Stimulated activated CD8-positive, alpha-beta memory T cell treated with anti-CD3 and anti-CD28 coated beads, Interleukin-4, amount 100 ng/mL, for 4 hours (primary cell): ENCODE measurements at places on chromosomes 5 and 9.

- no peak for DNase-seq
Measured at GRCh38 chr5:116577064-116577788, 2.6 kb upstream of the SEMA6A start.

GRCh38 chr5:175821790-175822211 lies 49.6 kb upstream of the CPLX2 start:
- DNase-seq = no peak

- no peak for DNase-seq
Measured at GRCh38 chr9:127832248-127832647, 22.2 kb downstream of the ENG start.

DNA sequence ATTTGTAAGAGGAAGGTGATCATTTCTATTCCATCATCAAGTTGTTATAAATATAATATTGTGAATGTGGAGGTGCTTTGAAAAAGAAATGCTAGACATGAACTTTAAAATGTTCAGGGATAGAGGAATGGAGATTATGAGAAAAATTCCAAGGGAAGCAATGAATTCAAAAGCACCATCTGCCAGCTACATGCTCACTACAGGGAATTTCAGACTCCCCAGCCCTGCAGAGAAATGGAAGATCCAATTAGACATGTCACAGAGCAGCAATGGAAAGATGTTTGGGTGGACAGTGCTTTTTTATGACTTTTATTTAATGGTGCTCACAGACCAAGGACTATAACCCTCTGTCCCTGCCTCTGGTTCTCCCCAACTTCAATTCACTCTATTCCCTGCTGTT lies 209.7 kb downstream of the ESM1 start:
- DNase-seq = no peak

DNA sequence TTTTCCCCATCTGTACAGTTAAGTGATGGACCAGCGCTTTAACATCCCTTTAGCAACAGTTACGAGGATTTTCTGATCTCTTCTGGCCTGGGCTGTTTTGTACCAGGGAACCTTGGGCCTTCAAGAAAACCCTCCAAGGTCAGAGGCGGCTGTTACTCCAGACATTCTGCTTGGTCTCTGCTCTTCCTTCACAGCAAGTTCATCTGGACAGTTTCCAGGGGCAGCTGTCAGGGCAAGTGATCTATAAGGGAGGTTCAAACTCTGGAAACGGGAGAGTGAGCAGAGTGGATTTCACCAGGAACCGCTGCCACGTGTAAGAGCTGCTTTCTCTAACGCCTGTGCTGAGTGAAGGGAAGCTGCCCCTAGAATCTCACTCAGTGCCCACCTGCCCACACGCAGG lies 36.7 kb downstream of the ZNF618 start:
- DNase-seq = no peak

- no peak for DNase-seq
Measured at GRCh38 chr5:143737062-143737461, 74.9 kb upstream of the HMHB1 start.

GRCh38 chr5:167819406-167819805 lies 472.0 kb upstream of the WWC1 start:
- DNase-seq = no peak
